AG04450 (cell line): ENCODE measurements at places on chromosomes 12 and 14.

- DNase-seq: peak; percentile 33
These were observed 152.5 kb upstream of the BTG1 start for GRCh38 chr12:92297932-92298696.

GRCh38 chr14:53509276-53510244, 356.4 kb upstream of the DDHD1 start:
- DNase-seq: peak; percentile 87

DNA sequence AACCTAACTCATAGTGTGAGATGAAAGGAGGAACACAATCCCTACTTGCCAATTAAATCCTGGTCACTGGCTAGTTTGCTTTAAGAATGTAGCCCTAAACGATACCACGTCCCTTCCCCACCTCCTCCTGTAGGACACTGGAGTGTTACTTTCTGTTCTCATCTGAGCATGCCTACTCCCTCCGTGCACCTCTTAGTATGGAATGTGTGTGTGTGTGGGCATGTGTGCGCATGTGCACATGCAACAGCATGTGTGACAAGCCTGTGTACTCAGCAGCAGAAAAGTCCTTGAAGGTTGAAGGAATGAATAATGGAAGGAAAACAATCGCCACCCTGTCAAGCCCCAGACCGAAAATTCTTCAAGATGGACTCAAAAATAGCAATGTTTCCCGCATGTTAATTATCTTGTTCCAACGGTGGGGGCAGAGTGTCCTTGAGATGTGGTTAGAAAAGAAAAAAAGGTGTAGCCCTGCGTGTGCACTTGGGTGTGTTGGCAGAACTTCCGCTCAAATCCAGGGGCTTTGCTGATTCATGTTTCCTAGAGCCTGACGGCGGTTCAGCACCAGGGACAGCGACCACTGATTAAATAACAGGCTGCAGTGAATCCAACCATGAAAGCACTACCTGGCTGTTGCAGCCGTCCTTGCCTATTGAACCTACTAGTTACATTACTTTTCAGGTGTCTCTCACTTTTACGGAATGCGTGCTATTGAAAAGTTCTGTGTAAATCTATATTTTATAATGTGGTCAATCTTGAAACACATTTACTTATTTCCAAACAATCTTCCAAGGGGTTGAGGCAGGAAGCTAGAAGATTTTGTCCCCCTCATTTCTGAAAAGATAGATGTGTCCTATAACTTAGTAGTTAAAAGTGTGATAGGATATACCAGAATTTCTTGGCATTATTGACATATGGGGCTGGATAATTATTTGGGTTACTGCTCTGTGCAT, 79.8 kb downstream of the SRRM4 start:
- no peak for DNase-seq

GRCh38 chr12:26275313-26276131, 80.1 kb downstream of the SSPN start:
- no peak for DNase-seq

- DNase-seq: no peak
These were observed 168.4 kb upstream of the EGLN3 start for GRCh38 chr14:34119107-34119858.

- no peak for DNase-seq
These were observed 257.3 kb upstream of the PLEKHG7 start for GRCh38 chr12:92445253-92446082.

GRCh38 chr12:117058442-117059072, 40.7 kb downstream of the TESC start:
- no peak for DNase-seq

GRCh38 chr12:130832561-130833209, 6.4 kb downstream of the STX2 start:
- DNase-seq: no peak
